Endothelial cell of umbilical vein (primary cell): ENCODE measurements at places on chromosomes 1 and 21. TPM values are rescaled to one million over a fixed set of nuclear protein-coding genes. Genes with fewer than 3 reads are reported as not detected.
A peak's percentile ranks its signal among the peaks of the same experiment; 100 is the strongest.

- no peak overlapping the region for H3K27ac ChIP-seq
- peaks cover 4% of the 10 kb centered on the region for H3K4me1 ChIP-seq
- no peak overlapping the region for H3K4me3 ChIP-seq
These were observed 517.2 kb upstream of the B3GALT2 start for GRCh38 chr1:193703655-193704054.

DNA sequence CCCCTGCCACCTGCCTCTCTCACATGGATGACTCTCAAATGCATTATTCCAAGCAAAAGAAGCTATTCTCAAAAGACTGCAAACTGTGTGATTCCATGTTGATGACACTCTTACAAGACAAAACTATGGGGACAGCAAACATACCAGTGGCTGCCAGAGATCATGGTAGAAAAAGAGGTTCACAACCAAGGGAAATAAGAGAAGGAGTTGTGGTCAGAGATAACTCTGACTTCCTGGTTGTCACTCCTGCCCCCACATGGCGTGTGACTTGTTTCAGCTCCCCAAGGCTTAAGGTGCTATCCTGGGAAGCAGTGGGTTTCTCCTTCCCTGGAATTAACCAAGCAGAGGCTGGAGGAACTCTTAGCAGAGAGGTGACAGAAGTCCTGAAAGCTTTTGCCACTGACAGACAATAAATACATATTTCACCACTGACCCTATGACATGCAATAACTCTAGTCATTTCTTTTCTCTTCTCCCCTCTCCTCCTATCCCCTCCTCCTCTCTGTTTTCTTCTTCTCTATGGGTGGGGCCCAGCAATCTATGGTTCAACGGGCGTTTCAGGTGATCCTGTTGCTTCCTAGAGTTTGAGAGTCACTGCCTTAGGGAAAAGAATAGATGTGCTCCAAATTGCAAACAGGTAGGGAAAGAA is 185.1 kb downstream of the FCRL5 start:
- H3K27me3 ChIP-seq, result peaks cover 3% of the 10 kb centered on the region
- no peak overlapping the region for H3K4me3 ChIP-seq
- H3K36me3 ChIP-seq, result no peaks in the 10 kb centered on the region
- no peak for DNase-seq

- H3K27ac ChIP-seq, result no peak overlapping the region
- no peaks in the 10 kb centered on the region for H3K4me1 ChIP-seq
- no peaks in the 10 kb centered on the region for H3K27me3 ChIP-seq
- no peaks in the 10 kb centered on the region for H3K36me3 ChIP-seq
- H3K4me3 ChIP-seq, result no peak overlapping the region
These were observed 8.3 kb upstream of the EPB41 start for GRCh38 chr1:28905921-28906666.

DNA sequence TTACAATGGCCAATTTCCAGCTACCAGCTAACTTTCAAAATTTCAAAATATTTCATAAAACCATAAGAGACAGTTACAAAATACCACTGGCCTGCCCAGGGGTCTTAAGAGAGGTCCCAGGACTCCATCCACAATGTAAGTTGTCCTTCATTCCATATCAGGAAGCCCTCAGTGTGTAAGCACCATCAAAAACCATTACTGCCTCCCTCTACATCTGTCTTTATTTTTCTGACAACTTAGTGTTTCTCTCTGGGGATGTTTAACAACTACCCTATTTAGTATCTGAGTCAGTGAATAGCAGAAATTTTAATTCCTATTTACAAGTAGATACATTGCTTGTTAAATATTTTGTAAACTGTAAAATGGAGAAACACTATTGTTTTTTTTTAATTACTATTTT is 339.3 kb upstream of the ADAMTS5 start:
- no peak overlapping the region for H3K27ac ChIP-seq
- no peaks in the 10 kb centered on the region for H3K36me3 ChIP-seq
- H3K27me3 ChIP-seq, result no peaks in the 10 kb centered on the region
- no peaks in the 10 kb centered on the region for H3K4me1 ChIP-seq
- no peak for DNase-seq

GRCh38 chr1:185917646-185918045 is 183.5 kb downstream of the HMCN1 start:
- no peak overlapping the region for H3K27ac ChIP-seq
- no peaks in the 10 kb centered on the region for H3K4me1 ChIP-seq
- no peaks in the 10 kb centered on the region for H3K36me3 ChIP-seq
- DNase-seq, result peak; percentile 50
- H3K27me3 ChIP-seq, result no peaks in the 10 kb centered on the region
- no peak overlapping the region for H3K4me3 ChIP-seq

DNA sequence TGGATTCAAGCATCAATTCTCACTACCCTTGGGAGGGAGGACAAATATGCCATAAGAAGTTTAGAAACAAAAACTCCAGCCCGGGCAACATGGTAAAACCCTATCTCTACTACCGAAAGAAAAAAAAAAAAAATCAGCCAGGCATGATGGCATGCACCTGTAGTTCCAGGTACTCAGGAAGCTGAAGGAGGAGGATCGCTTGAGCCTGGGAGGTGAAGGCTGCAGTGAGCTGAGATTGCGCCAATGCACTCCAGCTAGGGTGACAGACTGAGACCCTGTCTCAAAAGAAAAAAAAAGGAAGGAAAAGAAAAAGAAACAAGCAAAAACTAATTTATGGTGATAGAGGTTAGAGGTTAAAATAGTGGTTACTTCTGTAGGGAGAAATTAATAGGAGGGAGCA is 9.6 kb downstream of the ZNF644 start:
- peaks cover 4% of the 10 kb centered on the region for H3K4me1 ChIP-seq
- no peak overlapping the region for H3K4me3 ChIP-seq
- H3K27ac ChIP-seq, result no peak overlapping the region
- no peaks in the 10 kb centered on the region for H3K27me3 ChIP-seq
- no peaks in the 10 kb centered on the region for H3K36me3 ChIP-seq

GRCh38 chr1:40339420-40340323 is 22.6 kb upstream of the COL9A2 start:
- no peak overlapping the region for H3K27ac ChIP-seq
- no peaks in the 10 kb centered on the region for H3K27me3 ChIP-seq
- no peaks in the 10 kb centered on the region for H3K36me3 ChIP-seq
- no peaks in the 10 kb centered on the region for H3K4me1 ChIP-seq
- DNase-seq, result no peak
- H3K4me3 ChIP-seq, result no peak overlapping the region

Gene IFI44
- total RNA-seq, result 9.6 and 11.8 TPM in 2 replicates

Gene MPZ
- 1.3 and 2.0 TPM in 2 replicates for total RNA-seq

Gene LRRC71
- total RNA-seq, result 0.66 and 1.2 TPM in 2 replicates

Gene ARHGAP30
- total RNA-seq, result not detected in 2 replicates

Gene TENT5C
- total RNA-seq, result 0.12 and 0.22 TPM in 2 replicates

Gene DNASE2B
- total RNA-seq, result not detected in 2 replicates
